ENCODE measurements at places on chromosomes 16 and 17.

DNA sequence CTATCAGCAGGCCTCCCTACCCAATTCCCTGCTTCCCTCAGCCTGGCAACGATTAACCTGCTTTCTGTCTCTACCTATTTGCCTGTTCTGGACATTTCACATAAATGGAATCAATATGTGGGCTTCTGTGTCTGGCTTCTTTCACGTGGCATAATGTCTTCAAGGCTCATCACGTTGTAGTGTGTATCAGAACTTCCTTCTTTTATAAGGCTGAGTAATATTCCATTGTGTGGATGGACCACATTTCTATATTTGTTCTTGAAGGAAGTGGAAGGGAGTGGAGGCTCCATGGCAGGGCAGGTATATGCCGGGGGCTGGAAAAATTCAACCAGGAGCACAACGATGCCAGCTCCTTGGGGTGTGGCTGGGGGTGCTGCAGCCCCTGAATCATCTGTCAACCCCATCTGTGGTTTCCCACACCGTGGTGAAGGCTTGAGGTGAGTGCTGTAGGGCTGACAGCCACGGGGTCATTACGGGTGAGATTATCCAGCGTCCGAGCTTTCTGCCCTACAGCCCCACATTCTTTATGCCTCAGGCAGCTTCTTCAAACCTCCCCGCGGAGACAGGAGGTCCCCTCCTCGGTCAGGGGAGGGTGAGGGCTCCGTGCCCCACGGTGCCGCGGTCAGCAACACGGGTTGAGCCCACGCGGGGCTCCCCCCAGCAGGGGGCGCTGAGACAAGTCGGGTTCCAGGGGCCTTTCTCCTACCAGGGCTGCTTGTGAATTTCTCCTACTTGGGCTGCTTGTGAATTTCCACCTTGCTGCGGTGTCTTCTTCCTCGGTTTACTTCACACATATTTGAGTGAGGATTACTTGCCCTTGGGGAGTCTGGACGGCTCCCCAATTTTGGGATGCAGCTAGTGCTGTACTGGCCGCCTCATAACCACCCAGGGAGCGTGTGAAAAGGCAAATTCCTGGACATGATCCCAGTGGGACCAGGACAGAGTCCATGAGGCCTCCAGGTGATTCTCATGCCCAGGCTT lies 18.3 kb upstream of the WFIKKN2 start:
- no peak for DNase-seq

DNA sequence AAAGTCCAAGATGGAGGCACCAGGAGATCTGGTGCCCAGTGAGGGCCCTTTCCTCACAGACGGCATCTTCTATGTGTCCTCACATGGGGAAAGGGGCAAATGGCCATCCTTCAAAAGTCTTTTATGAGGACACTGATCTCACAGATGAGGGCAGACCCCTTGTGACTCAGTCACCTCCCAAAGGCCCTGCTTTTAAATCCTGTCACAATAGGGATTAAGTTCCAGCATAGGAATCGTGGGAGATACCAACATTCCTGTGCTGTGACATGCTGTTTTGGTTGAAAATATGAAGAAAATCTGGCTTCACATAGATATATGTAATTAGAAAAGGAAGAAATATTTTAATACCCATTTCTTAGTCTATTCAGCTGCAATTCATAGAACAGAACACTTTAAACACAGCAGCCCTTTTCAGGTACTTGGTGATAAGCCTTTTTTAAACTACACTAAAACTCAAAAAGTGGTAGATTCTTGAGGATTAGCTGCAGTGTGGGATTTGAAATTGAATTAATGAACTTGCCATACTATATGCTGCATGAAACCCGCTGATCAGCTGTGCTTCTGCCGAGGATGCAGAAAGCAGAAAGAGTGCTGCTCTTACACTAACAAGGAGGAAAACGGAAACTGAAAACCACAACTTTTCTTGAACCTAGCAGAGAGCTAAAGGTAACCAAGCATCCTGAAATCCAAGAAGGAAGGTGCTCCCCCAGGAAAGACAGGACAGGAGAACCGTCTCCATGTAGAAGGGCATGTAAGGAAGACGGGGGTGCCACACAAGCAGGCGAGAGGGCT lies 32.7 kb downstream of the VPS53 start:
- peak; percentile 84 for DNase-seq

- no peak for DNase-seq
These were observed 81.3 kb downstream of the CBLN1 start for GRCh38 chr16:49200223-49200820.

GRCh38 chr16:57603115-57604024 lies 25.1 kb upstream of the ADGRG1 start:
- DNase-seq, result no peak

DNA sequence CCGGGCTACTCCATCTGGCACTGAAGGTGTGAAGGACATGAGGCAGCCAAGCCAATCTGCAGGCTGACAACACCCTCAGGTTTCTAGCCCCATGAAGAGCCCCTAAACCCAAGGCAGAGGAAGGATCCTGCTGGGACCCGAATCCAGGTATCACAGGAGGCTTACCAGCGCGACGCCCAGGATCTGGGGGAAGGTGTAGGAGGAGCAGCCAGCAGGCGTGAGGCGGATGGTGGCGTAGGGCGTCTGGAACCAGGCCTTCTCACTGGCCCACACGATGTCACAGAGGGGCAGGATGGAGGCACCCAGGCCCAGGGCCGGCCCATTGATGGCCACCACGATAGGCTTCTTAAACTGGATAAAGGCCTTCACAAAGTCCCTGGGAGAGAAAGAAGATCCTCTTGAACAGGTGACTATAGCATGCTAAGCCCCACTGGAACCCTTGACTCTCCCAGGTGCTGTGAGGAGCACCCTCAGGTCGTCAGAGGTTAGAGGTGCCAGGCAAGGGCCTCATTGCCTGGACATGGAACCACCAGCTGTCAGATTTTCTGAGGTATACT lies 71.7 kb downstream of the DYNLRB2 start:
- no peak for DNase-seq

- DNase-seq, result no peak
These were observed 190.2 kb upstream of the MPHOSPH6 start for GRCh38 chr16:82360024-82360783.

DNA sequence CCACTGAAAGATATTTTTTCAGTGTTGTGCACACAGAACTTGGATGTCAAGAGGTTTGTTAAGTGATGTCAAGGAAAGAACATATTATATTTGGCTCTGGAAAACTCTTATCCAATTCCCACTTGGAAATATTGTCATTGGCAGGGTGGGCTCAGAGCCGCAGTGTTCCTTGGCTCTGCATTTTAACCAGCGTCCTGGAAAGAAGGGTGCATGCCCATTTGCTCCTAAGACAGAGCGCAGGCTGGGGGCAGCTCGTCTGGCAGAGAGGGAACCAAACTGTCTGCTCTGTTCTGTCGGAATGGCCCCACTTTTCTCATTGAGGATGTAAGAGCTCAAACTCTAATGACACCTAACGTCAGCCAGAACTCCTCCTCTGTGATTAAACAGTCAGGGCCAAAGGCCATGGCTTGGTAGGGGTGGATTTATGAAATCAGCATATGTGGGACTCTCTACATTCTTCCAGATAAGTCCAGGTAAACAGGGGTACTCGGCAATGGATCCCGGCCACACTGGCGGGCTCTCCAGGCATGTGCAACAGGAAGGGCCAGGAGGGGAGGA lies 18.0 kb downstream of the SLC47A1 start:
- DNase-seq, result no peak

DNA sequence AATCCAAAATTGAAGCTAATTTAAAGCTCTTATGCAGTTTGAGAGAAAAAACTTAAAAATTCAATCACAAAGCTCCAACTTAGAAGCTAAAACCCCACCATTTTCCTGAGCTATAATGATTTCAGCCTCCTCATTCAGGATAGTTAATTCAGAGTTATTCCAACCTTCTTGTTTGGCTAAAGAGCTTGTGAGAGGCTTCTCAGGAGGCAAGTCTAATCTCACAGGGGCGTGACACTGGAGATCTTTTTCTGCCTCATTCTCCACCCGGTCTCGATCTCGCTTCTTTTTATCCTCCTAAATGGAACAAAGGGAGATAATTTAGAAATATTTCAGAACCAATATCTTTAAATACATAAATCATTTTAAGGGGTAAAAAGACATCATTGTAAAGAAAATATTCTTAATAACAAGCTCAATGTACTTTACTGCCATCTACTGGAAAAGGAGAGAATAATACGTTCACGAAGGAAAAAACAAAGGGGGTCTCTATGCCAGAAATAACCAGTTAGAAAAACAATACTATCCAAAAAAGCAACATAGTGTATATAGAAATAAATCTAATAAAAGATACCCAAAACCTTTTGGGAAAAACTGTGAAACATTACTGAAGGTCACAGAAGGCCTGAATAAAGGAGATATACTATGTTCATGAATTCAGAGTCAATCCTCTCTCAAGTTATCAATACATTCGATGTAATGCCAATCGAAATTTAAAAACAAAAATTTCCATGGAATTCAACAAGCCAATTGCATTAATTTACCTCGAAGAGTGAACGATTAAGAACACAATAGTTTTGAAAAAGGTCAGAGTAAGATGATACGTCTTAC lies 13.9 kb downstream of the BRD7 start:
- DNase-seq, result no peak

- DNase-seq, result no peak
These were observed 18.0 kb downstream of the GRB7 start for GRCh38 chr17:39755554-39756379.

DNA sequence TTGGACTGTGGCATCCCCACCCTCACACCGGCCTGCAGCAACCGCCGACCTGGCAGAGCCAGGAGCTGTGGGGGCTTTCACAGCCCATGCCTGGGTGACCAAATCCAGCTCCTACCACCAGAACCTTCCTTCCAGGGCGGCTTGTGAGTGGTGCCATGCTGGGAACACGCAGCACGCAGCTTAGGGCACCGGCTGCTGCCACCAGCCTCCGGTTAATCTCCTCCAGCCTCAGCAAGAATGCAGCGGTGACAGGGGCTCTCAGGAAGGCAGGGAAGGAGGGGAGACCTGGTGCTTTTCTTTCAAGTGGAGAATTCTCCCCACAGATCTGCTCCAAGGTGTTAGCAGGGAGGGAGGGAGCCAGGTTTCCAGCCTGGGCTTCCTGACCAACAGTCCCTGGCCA lies 32.3 kb upstream of the ANKRD40CL start:
- DNase-seq, result no peak

Measured in fibroblast of lung (primary cell).